ENCODE measurements at places on chromosomes 6 and 20. TPM values are rescaled to one million over a fixed set of nuclear protein-coding genes. Genes with fewer than 3 reads are reported as not detected.

DNA sequence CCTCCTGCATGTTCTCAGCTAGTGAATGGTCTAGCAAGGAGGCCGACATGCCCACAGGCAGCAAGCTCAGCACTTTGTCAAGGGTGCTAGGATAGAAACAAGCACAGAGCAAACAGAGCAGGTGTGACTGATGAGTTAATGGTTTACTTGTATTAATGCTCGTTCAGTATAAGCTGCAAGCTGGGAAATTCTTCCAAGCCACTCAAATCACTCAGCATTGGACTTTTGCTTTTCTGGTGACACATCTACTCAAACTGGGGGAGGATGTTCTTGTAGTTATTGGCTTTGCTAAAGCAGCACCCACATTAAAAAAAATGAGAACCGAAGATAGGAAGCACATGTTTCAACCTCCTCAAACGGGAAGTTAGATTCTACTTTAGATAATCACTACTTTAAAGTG is 43.1 kb upstream of the NEDD9 start:
- DNase-seq: peak; percentile 93

DNA sequence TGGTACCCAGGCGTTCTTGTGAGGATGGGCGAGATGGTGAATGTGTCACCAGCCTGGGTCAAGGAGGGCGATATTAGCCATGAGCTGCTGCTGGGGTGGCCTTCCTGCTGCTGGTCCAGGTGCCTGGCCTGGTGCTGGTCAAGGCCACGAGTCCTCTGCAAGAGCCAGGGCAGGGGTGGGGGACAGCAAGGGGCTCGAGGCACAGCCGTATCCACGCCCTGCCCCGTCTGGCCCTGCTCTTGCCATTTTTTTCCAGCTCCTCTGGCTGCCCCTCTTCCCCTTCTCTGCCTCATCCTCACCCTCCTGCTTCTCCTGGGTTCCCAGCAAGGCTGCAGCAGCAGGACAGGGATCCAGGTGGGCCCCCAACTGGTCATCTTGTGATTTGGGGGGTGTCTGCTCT is 51.2 kb downstream of the CDH4 start:
- no peak for DNase-seq

GRCh38 chr6:150142670-150143515 is at the start of gene PPP1R14C:
Gene PPP1R14C, plus strand, starts transcription at chr6:150143044. Its CDS starts 149 bp downstream, at chr6:150143193.
- DNase-seq: no peak

Gene NFKBIL1
- 11.8 TPM for total RNA-seq

- DNase-seq: no peak
Measured at GRCh38 chr6:133895573-133896343, 6.8 kb downstream of the TCF21 start.

- DNase-seq: no peak
Measured at GRCh38 chr6:35727231-35727934, 9.4 kb upstream of the ARMC12 start.

Gene PTCRA
- not detected for total RNA-seq

Gene SIM1
- total RNA-seq: 6.9 TPM

- DNase-seq: peak; percentile 76
Measured at GRCh38 chr6:80638213-80639055, 532.0 kb downstream of the BCKDHB start.

- no peak for DNase-seq
Measured at GRCh38 chr6:15905488-15906419, 223.1 kb upstream of the MYLIP start.

DNA sequence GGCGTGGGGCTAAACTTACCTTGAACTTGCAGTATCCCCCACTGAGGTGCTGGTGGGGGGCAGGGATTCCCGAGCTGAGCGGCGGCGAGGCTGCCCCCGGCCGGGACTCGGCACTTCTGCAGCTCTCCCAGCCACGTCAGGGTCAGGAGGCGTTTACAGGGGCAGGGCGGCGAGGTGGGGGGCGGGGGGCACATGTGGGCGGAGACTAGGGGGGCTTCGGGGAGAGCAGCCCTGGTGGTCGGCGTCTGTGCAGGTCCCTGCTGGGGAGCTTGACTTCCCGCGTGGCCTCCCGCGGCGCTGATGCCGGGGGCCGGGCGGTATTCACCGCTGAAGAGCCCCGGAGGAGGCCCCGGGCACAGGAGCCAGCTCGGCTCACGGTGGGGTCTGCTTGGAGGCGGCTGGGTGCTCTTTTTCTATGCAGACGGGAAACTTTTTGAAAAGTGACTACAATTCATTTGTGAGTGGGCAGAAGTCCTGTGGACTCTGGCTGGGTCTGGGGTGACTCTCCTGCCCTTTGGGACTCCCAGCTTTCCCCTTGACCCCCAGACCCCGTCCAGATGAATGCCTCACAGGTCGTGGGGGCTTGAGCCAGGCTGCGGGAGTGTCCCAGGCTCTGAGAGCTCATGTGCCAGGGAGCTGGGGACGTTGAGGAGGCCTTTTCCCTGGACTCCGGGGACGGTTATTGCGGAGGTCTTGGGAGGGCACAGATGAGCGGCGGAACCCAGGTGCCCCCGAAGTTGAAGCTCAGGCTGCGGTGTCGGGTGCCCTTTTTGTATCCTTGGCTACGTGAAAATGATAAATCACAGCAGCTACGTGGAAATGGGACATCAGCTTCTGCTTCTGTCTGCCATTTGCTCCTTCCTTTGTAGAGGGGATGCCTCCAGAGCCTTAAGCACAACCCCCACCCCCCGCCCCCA is 75.9 kb upstream of the GATA5 start:
- DNase-seq: no peak

DNA sequence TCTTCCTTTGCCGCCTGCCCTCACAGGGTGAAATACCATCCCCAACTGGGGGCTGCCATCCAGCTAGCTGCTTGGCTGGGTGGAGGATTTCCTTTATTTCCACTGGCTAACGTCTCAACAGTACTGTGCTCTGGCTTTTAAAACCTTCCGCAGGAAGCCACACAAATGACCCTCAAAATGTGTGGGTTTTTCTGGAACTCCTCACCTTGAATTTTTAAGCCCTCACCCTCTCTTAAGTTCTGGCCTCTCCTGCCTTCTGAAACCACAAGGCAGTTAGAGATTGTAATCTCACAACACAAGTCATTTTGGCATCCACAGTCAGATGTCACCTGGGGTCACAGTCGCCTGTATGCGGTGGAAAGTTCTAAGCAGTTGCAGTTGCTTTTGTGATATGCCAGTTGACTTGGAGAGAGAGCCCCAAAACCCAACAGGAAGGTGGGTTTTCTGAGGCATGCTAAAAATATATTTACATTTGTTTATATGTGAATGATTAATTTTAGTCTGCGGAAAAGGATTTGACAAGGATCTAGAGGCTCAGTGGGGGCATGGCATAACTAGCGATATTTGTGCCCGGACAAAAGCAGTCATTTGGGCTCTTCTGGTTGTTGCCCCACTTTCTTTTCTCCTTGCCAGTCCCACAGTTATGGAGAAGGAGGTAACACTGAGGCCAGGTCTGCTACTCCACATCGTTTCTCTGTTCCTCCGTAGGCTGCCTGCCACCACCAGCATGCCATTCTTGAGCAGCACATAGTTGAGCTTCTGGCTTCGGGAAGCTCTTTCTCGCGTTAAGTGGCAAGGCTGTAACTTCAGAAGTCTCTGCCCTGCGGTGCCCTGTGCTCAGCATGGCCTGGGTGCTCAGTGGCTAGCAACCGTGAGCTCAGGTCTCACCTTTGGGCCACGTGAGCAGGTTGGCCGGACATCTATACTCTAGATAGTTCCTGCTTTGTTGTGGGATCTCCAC is 335.3 kb downstream of the CD83 start:
- no peak for DNase-seq

- no peak for DNase-seq
Measured at GRCh38 chr6:139905404-139906052, 531.1 kb upstream of the CITED2 start.

Gene PI16
- not detected for total RNA-seq

- DNase-seq: no peak
Measured at GRCh38 chr6:168318090-168318489, 1.5 kb downstream of the DACT2 start.

DNA sequence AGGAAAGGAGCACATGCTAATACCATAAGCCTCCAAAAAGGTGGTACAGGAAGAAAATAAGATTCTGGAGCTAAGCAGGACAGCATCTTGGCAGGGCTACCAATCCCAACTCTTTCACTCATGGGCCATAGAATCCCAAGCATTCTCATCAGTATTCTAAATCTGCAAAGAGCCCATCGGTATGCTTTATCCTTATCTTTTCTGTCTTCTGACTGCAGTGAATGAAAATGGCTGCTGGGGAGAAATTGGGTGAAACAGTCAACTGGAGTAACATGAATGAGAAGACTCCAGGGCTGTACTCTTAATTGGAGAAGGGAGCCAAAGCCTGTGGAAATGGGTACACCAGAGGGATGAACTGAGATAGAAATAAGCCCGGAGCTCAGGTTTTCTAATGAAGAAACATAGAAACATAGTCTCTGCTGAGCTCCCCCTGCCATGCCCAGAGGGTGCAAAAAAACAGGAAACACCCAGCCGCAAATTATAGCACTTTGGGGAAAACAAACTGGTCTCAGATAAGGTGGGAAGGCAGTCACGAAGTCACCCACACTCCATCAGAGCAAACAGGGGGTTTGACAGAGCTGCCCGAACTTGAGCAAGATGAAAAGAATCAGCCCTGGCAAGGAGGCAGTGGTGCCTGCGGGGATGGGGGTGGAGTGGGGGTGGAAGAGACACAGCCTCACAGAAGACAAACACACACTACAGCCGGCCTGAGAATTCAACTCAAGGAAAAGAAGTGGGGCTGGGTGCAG is 35.4 kb upstream of the E2F3 start:
- no peak for DNase-seq

- no peak for DNase-seq
Measured at GRCh38 chr6:130760006-130760405, 67.2 kb upstream of the SMLR1 start.

DNA sequence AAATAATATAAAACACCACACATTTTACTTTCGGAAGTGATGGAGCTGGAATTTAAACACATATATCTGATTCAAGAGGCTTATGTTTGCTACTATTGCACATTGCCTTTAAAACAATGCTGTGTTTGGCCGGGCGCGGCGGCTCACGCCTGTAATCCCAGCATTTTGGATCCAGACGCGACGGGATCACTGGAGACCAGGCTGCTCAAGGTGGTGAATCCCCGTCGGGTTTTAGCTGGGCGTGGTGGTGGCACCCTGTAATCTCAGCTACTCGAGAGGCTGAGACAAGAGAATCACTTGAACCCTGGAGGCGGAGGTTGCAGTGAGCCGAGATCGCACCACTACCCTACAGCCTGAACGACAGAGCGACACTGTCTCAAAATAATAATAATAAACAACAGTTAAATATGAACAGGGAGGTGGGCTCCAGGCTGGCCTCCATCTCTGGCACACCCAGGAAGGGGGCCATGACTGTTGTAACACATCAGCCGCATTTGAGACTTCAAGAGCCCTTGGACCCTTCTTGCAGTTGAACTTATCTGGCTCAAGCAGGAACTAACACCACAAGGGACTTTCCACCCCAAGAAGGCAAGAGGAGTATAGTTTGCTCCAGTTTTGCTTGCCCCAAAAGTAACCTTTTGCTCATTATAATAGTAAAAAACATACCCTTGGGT is 127.1 kb upstream of the ZNF184 start:
- DNase-seq: no peak

- no peak for DNase-seq
Measured at GRCh38 chr6:122077603-122078002, 321.8 kb upstream of the HSF2 start.

Gene SLC22A3
- 4.2 TPM for total RNA-seq

DNA sequence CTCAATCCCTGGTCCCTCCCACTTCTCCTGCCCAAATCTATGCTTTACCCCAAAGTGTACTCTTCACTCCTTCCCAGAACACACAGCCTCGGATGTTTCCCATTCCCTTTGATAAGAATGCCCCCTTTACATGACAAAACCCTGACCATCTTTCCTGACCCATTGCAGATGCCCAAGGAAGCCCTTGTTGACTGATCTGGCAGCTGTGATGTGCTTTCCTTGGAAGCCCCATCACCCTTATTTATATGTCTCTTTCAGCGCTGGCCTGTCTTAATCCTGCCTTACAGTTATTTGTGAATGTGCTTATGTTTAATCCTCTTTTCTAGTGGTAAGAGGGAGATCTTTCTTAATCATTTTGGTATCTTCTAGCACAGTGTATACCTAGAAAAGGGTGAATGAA is 523.1 kb downstream of the CD83 start:
- DNase-seq: no peak
